ENCODE measurements at places on chromosomes 11 and 22. TPM values are rescaled to one million over a fixed set of nuclear protein-coding genes. Genes with fewer than 3 reads are reported as not detected.

GRCh38 chr11:62540804-62541701 lies 5.6 kb downstream of the AHNAK start:
- no peak for DNase-seq

DNA sequence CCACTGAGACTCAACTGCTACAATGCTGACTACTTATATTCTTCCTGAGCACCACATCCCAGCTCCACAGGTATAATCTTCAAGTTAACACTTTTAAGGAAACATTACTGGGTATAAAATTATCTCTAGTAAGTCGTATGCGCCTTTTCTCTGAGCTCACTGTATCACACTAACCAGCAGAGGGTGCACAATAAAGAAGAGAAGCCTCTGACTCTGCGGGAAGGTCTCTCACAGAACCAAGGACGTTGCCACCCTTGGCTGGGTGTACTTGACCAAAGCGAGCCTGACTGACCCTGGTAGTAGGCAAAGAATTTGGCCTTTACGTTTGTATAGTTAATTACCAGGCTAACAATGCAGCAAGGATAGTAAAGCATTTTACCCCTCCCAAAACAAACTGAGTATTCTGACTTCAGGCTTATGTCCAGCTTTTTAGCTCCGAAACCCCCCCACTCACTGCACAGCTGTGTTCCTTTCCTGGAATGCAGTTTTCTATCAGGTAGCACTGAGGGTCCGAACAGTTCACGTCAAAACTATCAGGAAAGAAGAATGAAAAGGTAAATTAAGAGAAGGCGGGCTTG lies at the start of gene BTBD18:
Gene BTBD18, minus strand, starts transcription at position 144 of the 578 bp plus-strand sequence. CDS start 631 bp downstream, outside the sequence.
- peak; percentile 71 for DNase-seq

- DNase-seq: no peak
Observed at GRCh38 chr11:115644856-115645255, 140.6 kb upstream of the CADM1 start.

DNA sequence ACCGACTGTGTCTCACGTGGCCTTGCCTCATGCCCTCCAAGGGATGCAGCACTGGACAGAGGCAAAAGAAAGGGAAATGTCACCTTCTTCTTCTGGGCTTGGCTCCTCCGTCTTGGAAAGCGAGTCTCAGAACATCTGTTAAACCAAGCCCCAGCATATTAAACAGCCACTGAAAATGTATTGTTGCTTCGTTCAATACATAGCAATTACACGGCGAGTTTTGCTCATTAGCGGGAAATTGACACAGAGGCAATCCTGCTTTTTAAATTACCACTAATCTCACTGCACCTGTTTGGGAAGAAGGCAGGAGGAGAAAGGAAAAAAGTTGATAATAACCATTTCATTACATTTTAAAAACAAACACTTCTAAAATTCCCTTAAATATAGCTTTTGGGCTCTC lies 72.1 kb downstream of the SEZ6L start:
- no peak for DNase-seq

DNA sequence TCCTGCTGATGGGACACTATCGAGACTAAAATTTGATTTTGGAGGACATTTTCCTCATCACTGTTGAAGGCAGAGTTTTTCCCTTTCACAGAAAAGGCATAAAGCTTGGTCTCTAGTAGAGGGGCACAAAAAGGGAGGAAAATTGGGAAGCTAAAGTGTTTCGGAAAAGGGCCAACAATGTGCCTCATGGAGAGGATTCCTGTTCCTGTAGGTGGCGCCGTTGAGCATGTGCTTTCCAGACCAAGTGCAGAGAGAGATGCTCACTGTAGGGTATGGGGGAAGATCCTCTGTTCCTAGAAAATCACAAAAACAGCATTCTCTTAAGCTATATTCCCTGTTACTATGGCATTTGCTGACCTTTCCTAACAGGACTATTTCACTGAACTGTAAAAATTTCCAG lies 18.4 kb upstream of the OR4C5 start:
- DNase-seq: no peak

DNA sequence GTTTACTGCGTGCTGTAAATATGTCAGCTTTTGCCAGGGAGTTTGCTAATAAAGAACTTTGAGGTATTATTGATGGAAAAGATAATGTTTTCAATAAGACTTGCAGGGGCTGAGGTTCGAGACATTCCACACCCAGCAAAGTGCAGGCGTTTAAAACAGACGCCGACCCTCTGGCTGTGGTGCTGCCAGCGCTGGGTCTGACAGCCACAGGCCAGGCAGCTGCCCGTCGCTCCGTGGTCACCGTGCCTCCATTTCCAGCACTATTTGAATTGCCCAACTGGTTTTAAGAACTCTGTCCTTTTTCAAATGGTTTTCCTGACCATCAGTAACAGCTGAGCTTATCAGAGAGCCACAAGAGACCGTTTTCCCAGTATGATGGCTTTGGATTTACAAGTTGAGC lies 28.1 kb upstream of the ALX4 start:
- no peak for DNase-seq

- no peak for DNase-seq
Observed at GRCh38 chr11:4213746-4214145, 119.1 kb downstream of the RRM1 start.

- no peak for DNase-seq
Observed at GRCh38 chr11:47889714-47890441, 41.7 kb upstream of the NUP160 start.

GRCh38 chr11:86575927-86576326 lies 96.5 kb downstream of the ME3 start:
- DNase-seq: no peak

DNA sequence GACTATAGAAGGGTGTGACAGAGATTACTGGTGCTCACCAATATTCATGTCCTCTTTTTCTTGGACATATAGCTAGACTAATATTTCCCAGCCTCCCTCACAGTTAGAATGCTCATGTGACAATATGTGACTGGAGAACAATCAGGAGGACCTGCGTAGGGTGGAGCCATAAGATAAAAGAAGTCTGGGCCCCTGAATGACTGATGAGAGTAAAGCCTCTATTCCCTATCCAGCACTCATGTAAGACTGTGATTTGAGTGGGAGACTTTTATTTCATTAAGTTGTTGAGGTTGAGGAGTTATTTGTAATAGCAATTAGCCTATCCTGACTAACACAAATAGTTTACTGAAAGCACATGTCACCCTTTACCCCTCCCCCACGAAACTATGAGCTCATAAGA lies 1247.1 kb upstream of the TENM4 start:
- no peak for DNase-seq

DNA sequence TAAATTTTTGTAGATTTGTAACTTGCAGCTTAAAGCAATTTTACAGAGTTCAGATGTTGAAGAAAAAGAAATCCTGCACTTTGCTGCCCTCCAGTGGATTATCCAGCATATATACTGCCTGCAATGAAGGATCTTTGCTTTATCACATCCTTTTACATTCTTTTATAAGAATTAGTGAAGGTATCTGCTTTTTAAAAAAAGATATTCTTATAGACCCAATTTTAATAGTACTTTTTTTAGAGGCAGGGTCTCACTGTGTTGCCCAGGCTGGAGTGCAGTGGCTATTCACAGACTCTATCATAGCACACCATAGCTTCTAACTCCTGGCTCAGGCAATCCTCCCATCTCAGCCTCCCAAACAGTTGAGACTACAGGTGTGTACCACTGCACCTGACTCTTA lies 60.7 kb downstream of the TTC17 start:
- DNase-seq: peak; percentile 68

DNA sequence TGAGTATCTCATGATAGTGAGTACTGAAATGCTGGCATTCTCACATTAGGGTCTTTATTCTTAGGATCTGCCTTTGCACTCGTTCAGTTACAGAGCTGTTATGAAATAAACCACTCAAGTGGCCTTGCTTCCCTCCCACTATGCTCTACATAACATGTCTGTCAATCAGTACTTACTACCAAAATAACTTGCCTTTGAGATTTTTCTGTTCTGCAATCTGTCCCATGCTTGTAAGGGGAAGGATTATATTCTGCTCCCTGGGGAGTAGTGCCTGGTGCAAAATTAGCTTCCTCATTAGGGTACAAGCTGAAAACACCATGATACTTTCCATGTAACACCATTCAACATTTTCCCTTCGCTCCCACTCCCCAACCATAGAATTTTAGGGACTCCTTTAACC lies 1.9 kb upstream of the GRAP2 start:
- no peak for DNase-seq

GRCh38 chr22:43118024-43118849 lies 7.7 kb downstream of the BIK start:
- DNase-seq: no peak

GRCh38 chr11:100419518-100419917 lies 267.6 kb upstream of the ARHGAP42 start:
- DNase-seq: no peak

GRCh38 chr11:68977781-68978625 lies 2.8 kb downstream of the MRGPRD start:
- DNase-seq: peak; percentile 1

GRCh38 chr11:130601141-130601540 lies 152.7 kb downstream of the ADAMTS15 start:
- DNase-seq: peak; percentile 66

The NXPE2 gene
- not detected for polyA plus RNA-seq

The GRIK4 gene
- 0.95 TPM for polyA plus RNA-seq

The TRIM51 gene
- polyA plus RNA-seq: not detected

The MFRP gene
- not detected for polyA plus RNA-seq

The APOBEC3A gene
- polyA plus RNA-seq: not detected

The OR8H1 gene
- polyA plus RNA-seq: not detected
